ENCODE measurements at places on chromosomes 16 and 17.

DNA sequence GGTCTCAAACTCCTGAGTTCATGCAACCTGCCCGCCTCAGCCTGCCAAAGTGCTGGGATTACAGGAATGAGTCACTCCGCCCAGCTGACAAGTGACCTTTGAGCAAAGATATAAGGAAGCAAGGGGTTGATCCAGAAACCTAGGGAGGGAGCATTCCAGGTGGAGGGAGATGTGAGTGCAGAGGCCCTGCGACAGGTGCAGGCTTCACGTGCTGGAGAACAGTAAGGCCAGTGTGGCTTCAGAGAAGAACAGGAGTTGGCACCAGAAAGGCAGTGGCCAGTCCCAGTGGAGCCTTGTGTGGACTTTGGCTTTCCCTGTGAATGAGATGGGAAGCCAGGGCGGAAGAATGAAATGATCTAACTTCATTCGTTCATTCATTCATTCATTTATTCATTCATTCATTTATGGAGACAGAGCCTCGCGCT lies 73.6 kb upstream of the HAS3 start:
- no peak for DNase-seq

DNA sequence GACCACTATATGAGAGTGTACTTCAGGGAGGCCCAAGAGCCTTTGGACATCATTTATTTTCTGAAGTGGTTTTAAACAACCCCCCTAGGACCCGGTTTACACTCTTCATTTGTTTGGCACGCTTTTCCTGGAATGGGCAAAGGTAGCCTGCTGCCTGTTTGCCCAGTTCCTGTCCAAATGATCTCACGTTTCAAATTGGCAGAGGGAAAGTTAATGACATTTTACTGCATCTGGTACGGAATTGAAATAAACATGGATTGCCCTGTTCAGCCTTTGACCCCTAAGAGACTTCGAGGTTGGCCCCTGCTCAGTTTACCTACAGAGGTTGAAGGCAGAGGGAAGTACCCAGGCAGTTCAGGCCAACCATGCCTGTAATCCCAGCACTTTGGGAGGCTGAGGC lies 5.8 kb upstream of the RPRML start:
- no peak for DNase-seq

DNA sequence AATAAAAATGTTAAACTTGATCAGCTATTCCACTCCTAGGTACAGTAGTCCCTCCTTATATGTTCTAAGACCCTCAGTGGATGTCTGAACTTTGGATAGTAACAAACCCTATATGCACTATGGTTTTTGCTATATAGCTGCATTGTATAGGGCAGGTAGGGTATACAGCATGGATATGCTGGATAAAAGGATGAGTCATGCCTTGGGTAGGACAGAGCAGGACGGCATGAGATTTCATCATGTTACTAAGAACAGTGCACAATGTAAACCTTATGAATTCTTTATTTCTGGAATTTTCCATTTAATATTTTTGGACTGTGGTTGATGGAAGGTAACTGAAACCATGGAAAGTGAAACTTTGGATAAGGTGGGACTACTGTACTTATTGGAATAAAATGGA lies 235.1 kb downstream of the CEP112 start:
- DNase-seq: no peak

- DNase-seq: no peak
Measured at GRCh38 chr16:74113545-74113944, 183.1 kb upstream of the PSMD7 start.

GRCh38 chr17:66950886-66951604 lies 13.5 kb upstream of the CACNG4 start:
- no peak for DNase-seq

GRCh38 chr17:35368081-35368830 lies 5.2 kb downstream of the SLFN11 start:
- DNase-seq: no peak

DNA sequence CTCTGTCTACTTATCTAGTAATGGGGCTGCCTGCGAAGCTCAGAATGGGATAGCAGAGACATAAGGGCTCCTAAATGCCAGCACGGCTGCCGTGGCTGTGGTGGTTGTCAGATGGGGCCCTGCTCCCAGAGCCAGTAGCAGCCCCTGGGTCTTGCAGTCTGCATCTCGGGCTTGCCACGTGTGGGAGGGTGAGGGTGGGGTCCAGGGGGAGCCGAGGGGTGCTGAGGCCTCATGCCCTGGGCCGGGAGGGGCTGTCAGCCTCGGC lies 88.8 kb upstream of the GSE1 start:
- no peak for DNase-seq

DNA sequence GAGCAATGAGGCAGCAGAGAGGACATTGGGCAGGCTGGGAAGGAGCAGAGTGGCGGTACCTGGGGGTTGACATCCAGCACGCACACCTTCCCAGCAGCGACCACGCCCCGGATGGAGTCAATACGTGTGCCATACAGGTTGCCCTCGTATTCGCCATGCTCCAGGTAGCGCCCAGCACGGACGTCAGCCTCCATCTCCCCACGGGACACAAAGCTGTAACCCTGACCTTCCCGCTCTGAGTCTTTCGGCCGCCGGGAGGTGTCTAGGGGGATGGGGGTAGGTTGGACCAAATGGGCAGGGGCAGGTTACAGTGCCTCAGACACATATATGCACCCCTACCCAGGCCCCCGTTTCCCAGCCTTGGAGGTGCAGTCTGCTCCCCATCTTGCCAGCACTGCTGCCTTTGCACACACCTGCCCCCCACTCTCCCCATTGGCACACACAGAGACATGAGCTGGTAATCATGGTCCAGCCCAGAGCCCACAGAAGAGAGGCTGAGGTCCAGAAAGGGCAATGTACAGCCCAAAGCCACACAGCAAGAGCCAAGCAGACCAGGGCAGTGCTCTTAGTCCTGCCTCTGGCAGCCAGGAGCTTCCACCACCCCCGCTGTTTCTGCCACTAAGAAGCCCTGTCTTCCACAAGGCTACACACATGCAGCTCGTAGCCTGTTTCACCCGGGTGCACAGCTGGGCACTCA lies 27.5 kb downstream of the MPP2 start:
- DNase-seq: no peak

GRCh38 chr16:88339930-88340754 lies 42.6 kb upstream of the ZNF469 start:
- DNase-seq: no peak

GRCh38 chr17:40602445-40603443 lies 37.5 kb upstream of the CCR7 start:
- DNase-seq: no peak

DNA sequence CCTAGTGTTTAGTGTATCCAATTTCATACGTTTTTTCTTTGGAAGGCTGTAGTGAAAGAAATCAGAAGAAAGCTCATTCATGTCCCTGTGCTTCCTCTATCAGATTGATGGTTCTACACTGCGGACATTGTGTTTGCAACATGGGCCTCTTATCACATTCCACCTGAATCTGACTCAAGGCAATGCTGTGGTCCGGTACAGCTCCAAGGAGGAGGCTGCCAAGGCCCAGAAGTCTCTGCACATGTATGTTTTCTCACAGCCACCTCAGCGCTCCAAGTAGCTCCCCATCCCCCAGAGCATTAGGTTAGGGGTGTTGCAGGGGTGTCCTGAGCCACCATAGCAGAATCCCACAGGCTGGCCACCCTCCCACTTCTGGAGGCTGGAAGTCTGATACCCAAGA lies 25.2 kb downstream of the TMC6 start:
- no peak for DNase-seq

- DNase-seq: no peak
Measured at GRCh38 chr16:82580298-82580890, 46.4 kb upstream of the CDH13 start.

- no peak for DNase-seq
Measured at GRCh38 chr17:353213-353837, 718 bp upstream of the RPH3AL start.

- no peak for DNase-seq
Measured at GRCh38 chr17:18280766-18281371, 20.4 kb downstream of the MIEF2 start.

- DNase-seq: no peak
Measured at GRCh38 chr16:10675216-10675615, 19.5 kb downstream of the TEKT5 start.

- no peak for DNase-seq
Measured at GRCh38 chr17:69643686-69644085, 229.2 kb downstream of the MAP2K6 start.

DNA sequence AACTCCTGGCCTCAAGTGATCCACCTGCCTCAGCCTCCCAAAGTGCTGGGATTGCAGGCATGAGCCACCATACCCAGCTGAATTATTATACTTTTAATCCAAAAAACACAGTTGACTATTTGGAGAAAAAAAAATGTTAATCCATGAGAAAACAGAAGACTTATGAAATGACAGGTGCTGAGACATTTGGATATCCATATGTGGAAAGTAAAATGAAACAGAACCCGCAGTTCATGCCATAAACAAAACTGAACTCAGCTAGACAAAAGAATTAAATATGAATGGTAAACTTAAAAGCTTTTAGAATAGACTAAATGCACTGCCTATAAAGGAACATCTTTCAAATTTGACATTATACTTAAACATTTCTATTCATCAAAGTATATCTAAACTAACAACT lies 8.2 kb upstream of the RBBP6 start:
- no peak for DNase-seq

- no peak for DNase-seq
Measured at GRCh38 chr17:47717979-47718621, 14.9 kb upstream of the TBX21 start.

- DNase-seq: no peak
Measured at GRCh38 chr17:42780851-42781638, 635 bp downstream of the WNK4 start.

- DNase-seq: no peak
Measured at GRCh38 chr17:81189016-81189415, 23.0 kb upstream of the AATK start.

DNA sequence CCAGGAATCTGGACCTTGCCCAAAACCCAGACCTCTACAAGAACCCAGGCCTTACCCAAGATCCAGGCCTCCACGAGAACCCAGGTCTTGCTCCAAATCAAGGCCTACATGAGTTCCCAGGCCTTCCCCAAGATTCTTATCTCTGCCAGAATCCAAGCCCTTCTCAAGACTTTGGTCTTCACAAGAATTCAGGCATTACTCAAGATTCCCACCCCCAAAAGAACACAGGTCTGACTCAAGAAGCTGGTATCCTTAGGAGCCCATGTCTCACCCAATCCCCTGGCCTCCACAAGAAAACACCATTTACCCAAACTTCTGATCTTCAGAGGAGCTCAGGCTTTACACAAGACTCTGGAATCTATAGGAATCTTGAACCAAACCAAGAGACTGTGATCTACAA lies 2.6 kb downstream of the SPEM3 start:
- no peak for DNase-seq

All from GM18507 (cell line).